ENCODE measurements at places on chromosomes 7 and 10.

DNA sequence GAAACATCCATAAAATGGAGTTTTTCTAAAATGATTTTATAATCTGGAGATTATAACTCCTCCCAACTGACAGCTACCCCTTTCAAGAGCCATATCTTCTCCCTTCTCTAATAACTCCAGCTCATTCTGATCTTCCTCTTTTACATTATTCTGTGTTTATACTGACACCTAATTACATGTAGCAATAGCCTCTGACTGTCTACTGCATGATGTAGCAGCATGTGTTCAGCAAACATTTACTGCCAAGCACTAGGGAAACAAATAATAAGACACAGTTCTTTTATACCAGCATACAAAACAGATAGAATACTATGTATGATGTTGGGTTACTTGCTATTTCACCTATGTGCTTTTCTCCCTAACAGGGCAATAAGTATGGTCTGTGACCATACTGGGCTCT is 20.7 kb downstream of the RBM28 start:
- no peak for DNase-seq

GRCh38 chr10:76868098-76868977 is 769.3 kb downstream of the KCNMA1 start:
- peak; percentile 71 for DNase-seq

DNA sequence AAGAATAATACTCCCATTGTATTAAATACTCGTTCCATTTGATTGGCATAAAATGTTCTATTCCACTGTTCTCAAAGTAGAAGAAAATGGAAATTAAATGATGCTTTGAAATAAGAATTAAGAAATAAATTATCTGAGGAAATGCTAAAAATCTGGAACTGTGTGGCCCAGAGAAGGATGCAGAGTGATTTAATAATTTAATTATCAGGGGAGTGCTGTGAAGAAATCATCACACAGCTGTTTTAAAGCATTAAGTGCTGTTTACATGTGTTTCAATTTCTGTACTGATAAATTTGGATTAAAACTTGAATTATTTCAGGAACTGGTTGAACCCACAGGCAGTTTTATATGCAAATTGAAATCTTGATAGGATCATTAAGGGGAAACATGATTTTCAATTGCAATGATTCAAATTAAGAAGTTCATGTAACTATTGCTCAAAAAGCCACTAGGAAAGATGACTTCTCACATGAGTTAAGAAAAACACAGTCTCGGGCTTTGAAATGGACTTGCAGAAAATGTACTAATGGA is 56.3 kb downstream of the COL28A1 start:
- no peak for DNase-seq

DNA sequence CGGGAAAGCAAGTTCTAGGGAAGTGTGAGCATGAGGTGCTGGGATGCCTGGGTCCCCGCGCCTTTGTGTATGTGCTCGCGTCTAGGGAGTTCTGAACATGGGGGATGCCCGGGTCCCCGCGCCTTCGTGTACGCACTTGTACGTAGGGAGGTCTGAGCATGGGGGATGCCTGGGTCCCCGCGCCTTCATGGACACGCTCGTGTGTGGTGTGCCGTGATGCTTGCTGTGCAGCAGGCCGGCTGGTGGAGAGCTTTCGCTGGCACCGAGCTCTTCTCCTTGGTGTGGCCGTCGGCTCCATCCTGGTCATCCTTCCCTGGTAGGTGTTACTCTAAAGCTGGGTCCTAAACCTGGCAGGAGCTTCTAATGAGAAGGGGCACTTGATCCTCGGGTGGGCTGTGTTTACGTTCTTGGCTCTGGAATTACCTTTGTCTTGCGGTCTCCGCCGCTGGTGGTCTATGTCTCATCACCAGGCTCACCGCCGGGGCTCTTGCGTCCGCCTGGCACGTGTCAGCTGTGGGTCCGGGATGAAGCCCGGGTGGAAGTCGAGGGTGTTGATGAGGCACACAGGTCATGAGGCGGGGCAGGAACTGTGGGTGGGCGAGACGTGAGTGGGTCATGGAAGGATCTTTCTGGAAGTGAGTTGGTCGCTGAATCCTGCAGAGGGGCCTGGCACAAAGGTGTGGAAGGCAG is 63.5 kb downstream of the DNAJB6 start:
- no peak for DNase-seq

DNA sequence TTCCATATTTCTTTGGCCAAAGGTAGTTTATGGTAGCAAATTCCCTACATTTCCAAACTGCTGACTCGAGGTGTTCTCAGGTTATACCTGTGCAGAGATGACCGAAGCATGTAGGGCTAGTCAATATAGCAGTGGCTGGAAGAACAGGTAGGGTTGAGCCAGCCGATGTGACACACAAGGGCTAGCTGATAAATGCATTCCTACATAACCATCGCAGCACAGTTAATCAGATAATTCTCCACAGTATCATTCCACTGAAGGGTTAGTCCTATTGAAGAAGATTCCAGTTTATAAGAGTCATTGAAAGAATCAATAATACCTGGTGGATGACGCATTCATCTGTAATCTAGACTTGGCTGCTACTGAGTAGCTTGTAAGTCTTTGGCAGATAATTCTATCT is 220.0 kb downstream of the KIF20B start:
- DNase-seq, result peak; percentile 3

- no peak for DNase-seq
Measured at GRCh38 chr7:134938141-134938540, 48.2 kb upstream of the AGBL3 start.

DNA sequence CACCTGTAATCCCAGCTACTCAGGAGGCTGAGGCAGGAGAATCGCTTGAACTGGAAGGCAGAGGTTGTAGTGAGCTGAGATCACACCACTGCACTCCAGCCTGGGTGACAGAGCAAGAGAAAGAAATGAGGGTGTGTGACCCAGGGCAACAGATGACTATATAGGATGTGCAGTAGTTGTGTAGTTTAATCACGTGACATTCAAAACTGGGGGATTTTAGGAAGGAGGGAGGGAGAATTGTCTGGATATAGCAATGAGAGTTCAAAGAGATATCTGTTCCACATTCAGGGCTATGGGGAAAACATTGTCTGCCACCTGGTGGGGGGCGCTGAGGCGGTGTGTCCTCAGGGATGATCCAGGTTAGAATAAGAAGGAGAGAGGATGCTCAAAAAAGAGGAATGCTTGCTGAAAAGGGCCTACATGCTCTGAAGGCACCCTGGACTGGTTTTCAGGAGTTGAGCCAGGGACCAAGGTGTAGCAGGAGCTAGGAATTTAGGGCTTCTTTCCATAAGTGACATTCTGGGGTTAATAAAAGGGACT is 7.8 kb upstream of the ZYX start:
- DNase-seq, result no peak

DNA sequence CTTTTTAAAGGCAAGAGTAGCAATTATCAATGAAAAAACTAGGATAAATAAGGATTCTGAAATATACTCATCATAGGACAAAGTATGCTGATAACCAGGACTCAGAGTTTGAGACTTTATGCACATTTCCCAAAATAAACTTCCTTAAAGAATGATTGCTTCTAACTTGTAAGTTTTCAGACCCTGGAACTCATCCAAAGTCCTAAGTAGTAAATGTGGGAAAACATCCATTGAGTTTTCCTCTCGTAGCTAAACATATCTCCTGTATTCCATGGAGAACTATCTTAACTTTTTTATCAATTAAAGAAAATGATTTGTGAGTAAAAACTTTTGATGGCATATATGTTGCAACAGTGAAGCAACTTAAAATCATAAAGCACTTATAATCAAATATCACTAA is 285.2 kb upstream of the KLF6 start:
- no peak for DNase-seq

GRCh38 chr10:11794566-11794965 is 28.6 kb upstream of the PROSER2 start:
- DNase-seq, result no peak

DNA sequence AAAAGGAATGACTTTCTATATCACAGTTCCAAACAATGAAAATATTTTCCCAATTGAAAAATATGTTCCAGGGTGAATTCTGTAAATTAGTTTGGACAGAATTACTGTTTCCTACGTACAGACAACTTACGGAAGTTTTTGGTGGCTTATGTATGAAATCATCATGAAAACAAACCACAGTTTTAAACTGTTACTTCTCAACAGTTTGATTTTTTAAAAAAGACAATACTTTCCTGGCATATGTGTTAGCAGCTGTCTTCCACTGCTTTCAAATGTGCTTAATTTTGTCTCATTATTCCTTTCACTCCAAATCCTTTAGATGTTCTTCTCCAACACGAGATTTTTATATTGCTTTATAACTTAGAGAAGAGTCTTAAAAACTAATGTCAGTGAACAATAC is 56.2 kb downstream of the SEMA3A start:
- DNase-seq, result no peak

DNA sequence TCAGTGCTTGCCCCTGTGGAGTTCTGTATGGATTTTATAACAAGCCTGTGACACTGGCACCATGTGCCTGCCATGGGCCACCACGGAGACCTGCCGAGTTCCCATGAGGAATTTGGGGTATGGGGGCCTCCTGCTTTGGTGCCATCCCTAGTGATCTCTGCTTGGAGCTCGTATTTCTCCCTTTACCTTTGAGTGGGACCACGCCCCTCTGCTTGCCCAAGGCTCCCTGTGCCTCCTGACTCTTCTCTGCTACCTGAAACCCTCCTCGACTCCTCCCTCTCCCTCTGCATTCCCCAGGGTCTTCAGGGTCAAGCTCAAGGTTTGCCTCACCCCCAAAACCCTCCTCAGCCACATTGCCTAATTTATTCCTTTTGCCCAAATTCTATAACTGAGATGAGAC is 225.0 kb downstream of the BUB3 start:
- DNase-seq, result no peak

GRCh38 chr10:79939969-79940368 is 8.9 kb downstream of the SFTPD start:
- DNase-seq, result no peak

- peak; percentile 91 for DNase-seq
Measured at GRCh38 chr7:28784171-28784902, 173.8 kb downstream of the TRIL start.

DNA sequence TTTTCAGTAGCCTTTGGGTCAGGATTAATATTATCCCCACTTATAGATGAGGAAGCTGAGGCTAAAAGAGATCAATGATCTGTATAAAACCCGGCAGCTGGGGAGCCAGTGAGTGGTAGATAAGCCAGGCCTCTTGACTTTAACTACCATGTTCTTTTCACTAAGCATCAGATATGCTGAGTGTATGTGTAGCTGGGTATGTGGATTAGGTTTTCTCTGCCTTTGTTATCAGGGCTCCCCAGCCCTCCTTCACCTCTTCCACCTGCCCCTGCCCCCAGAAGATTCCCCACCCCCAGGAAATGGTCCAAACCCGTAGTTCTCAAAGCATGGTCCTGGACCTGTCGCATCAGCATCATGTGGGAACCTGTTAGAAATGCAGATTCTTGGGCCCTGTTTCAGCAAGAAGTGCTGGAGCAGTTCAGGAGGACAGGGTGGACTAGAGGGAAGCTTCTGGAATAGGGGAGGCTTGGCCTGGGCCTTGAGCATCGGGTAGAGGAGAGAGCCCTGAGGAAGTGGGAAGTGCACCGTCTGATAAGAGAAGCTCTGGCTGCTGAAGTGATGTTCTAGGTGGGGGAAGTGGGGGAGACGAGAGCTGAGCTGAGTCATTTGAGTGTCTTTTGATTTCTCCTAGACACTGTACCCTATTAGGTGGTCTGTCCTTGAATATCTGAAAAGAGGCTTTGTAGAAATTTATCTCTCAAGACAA is 101.3 kb downstream of the HIF1AN start:
- no peak for DNase-seq

- peak; percentile 29 for DNase-seq
Measured at GRCh38 chr10:21969326-21970287, 33.9 kb downstream of the DNAJC1 start.

DNA sequence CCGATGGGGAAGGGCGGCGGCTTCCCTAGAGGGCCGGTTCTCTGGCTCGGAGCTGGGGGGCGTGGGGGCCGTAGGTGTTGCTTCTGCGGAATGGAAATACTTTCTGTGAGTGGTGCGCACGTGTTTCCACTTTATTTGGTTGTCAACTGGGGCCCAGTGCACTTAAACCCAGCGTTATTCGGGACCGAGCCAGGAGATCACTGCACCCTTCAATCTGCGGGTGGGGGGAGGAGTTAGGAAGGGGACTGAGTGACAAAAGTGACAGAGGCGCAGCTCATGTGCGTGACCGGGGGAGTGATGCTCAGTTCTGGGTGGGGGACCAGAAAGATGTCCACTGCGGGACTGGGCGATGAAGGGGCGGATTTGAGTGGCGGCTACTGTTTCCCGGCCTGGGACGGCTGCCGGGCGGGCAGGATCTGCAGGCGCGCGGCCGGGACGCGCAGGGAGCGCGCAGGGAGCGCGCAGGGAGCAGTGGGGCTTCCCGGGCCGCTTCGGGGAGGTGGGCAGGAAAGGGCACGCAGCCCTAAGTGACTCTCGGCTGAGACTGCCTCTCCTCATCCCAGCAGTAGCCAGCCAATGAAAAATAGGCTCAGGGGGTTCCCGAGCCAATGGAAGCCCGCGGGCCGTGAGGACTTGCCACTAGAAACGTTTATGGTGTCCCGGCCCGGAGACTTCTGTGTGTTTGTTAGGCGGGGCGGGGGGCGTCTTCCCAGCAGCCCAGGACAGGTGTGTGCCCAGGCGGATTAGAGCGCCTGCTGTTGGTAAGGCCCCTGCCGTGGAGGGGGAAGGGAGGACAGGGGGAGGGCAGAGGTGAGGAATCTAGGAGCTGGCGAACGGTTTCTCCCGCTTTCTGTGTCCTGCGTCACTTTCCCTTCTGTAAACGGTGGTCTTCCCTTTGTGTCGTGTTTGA is 54.3 kb upstream of the KDM7A start:
- DNase-seq, result peak; percentile 59

GRCh38 chr10:132458071-132458585 is 61.1 kb downstream of the PWWP2B start:
- no peak for DNase-seq

GRCh38 chr7:36035186-36035585 is 117.9 kb upstream of the EEPD1 start:
- DNase-seq, result no peak

GRCh38 chr7:156886020-156886795 is 6.8 kb downstream of the LMBR1 start:
- no peak for DNase-seq

GRCh38 chr7:155870334-155871180 is 58.3 kb upstream of the SHH start:
- DNase-seq, result no peak

DNA sequence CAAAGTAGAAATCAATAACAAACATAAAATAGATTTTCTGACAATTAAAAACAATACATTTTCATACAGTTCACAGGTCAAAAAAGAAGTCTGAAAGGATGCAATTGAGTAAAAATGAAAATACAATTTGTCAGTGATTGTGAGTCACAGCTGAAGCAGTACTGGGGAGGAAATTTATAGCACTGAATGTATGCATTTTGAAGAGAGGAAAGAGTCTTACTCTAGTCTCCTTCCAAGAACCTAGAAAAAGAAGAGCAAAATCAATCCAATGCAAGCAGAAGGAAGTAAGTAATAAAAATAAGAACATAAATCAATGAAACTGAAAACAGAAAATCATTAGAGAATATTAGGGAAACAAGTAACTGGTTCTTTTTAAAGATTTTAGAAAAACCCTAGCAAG is 507.2 kb upstream of the IGFBP3 start:
- DNase-seq, result peak; percentile 38

GRCh38 chr10:112126901-112127300 is 56.7 kb downstream of the GPAM start:
- no peak for DNase-seq
